MM.1S (cell line): ENCODE measurements at places on chromosomes 6 and 20.
A peak's percentile ranks its signal among the peaks of the same experiment; 100 is the strongest.

DNA sequence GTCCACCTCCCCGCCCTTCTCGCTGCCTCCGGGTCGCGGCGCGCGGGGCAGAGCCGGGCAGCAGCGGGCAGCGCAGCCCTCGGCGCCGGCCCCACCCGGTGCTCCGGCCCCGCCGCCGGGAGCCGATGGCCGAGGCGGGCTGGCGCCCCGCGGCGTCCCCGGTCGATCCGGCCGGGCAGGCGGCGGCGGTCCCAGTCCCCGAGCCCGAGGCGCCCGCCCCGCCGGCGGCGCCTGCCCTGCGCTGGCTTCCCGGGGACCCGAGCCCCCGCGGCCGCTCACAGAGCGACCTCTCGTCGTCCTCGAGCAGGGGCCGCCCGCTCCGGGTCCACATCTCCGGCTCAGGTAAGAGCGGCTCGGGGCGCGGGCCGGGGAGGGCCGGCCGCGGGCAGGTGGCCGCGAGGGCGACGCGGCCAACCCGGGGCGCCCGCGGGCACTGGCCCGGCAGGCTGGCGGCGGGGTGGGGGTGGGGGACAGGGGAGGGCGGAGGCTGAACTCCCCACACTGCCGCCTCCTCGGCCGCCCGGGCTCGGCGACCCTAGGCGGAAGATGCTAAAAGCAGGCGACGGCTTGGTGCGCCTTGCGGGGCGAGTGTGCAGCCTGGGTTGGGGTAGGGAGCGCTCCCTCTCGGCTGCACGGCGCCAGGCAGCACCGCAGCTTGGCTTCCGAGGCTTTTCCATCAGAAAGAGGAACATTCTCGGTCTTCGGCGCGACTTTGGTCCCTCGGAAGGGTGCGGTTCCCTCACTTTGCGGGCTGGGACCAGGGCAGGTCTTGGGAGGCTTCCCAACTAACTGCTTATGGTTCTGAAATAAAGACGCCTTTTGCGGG, 25.6 kb upstream of the FUCA2 start:
- DNase-seq, result peak; percentile 44

- no peak for DNase-seq
Measured at GRCh38 chr6:152952045-152952444, 30.8 kb downstream of the FBXO5 start.

DNA sequence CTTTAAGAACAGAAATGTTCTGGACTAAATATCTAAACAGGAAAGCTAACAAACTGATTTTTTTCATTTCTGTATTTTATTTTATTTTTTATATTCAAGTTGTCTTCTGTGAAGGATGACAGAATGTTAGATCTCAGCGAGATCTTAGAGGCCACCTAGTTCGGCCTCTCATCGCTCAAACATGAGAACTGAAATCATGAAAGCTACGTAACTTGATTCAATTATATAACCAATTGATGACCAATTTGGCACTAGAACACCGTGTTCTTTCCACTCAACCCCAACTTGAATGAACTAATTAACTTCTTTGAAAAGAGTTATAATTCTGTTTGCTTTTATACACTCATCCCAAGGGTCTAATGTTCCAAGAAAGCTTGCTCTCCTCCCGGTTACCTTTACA, 24.6 kb upstream of the RNF217 start:
- DNase-seq, result no peak

DNA sequence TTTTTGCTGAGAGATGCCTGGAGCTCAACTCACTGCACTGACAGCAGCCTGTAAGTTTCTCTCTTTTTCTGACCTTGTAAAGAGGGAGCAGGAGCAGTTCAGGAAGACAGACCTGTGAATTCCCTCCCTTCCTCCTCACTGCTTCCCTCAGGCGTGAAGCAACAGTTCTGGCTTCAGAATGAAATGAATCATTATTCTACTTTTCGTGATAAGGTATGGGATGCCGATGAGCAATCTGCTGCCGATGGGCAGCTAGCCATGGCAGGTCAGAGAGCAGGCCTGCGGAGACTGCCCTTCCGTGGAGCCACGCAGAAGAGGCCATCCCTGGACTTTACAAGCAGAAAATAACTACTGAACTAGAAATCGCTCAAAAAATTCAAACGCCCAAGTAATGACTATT, 426.5 kb upstream of the RNF217 start:
- no peak for DNase-seq

DNA sequence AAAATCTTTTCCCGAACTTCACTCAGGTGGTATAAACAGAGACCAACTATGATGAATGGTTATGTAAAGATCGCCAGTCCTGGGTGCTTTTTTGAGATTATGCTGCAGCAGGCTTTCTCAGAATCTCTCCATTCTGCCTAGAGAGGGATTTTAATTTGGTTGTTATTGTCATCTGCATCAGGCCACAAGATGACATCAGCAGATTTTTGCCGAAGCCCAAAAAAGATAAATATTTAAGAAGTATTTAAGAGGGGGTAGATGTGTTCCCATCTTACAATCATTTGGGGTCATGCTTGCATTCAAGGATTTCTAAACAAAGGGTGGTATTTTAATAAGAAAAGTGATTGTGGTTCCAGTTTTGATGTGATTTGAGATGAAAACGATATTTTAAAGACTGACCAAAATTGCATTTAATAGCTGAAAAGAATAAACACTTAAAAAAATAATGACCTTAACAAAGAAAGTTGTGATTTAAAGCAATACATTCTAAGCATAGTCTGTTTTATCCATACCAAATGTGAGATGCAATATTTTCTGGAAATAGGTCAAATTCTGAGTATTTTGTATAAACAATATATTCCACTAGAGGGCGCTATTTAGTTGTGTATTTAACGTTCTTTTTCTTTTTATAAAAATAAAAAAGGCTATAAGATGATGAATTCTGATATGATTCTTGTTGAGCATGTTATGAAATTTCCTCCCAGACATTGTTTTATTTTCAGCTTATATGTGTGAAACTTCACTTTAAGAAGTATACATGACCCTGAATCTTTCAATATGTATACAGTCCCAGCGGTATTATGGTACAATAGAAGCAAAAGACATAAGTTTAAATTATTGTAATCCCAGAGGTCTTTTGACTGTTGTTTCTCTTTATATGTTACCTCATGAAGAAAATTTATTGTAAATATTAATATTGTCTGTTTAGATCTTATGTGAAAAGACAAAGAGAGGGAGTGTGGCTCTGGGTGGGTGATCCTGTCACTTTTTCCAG, 51.0 kb upstream of the ZFP64 start:
- DNase-seq, result peak; percentile 63

- peak; percentile 67 for DNase-seq
Measured at GRCh38 chr6:142845624-142846458, 99.1 kb downstream of the HIVEP2 start.

GRCh38 chr6:99002831-99003230, 55.1 kb upstream of the FBXL4 start:
- DNase-seq, result no peak

GRCh38 chr6:118791499-118791898, 102.5 kb upstream of the ASF1A start:
- no peak for DNase-seq

DNA sequence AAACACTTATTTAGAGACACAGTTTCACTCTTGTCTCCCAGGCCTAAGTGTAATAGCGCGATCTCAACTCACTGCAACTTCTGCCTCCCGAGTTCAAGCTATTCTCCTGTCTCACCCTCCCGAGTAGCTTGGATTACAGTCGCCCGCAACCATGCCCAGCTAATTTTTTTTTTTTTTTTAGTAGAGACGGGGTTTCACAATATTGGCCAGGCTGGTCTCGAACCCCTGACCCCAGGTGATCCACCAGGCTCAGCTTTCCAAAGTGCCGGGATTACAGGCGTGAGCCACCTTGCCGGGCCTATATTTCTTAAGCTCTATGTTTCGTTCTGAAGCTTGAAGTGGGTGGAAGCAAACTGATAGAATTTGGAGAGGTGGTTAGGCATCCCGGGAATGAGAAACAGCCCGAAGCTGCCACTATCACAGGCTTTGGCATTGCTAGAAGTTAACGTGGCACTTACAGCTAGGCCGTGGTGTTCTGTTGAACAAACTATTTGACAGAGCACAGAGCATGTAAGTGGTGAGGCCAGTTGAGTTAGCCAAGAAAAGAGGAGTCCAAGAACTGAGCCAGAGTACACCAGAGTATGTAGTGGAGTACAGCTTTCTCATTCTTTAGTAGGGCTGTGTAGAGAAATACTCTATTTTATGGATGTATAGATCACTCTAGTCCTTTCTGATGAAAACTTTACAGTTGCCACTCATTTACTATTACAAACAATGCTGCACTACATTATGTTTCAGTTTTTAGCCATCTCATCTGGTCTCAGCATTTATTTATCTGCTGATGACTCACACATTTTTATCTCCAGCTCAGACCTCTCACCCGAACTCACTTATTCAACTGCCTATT, 62.0 kb upstream of the HFE start:
- DNase-seq, result peak; percentile 30

DNA sequence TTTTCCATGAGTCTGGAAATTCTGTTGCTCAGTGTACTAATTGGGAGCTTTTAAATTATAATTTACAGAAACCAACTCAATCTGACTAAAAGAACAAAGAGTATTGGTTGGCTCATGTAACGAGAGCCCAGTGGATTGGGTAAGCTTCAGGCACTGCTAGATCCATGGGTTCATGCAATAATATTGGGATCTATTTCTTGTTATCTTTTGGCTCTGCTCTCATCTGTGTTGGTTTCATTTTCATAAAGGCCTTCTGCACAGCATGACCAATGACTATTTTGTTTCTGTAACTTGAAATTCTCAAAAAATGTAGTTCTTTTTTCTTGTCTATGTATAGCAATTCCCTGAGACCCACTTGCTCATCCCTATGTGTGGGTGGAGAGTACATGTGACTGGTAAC, 12.0 kb downstream of the SLC2A10 start:
- no peak for DNase-seq

GRCh38 chr6:134603561-134603960, 285.6 kb upstream of the SGK1 start:
- no peak for DNase-seq

DNA sequence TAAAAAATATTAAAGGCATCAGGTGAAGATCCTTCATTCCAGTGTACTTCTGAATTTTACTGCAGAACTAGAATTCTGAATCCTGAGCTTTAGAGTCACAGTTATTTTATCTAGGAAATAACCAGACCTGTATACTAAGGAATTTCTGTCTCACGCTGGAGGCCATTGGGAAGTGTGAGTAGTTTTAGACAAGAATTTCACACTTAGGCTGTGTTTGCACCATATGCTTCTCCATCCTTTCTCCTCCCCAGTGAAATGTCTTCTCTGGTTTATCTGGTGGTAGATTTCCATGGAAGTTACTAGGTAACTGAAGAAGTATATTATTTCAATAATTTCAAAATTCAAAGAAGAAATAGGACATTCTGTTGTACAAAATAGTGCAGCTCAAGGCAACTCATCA, 83.1 kb downstream of the SLC35F1 start:
- no peak for DNase-seq

- no peak for DNase-seq
Measured at GRCh38 chr6:53930330-53930729, 135.5 kb downstream of the LRRC1 start.

DNA sequence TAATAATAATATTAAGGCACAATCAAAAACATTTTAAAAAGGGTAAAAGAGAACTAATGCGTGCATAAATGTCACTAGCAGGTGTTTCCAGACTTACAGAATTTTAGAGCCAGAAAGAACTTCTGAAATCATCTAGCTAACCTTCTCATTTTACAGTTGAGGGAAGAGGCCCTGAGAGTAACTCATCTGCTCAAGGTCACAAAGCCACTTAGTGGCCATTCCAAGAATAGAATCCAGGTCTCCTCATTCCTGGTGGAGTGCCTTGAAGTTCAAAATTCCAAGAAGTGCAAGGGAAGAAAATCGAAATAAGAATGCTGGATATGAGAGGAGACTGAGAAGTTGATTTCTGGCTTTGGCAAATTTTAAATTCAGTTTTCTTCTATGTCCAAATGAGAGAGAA, 3.2 kb upstream of the KIAA0408 start:
- DNase-seq, result no peak

- no peak for DNase-seq
Measured at GRCh38 chr6:6569811-6570164, 18.7 kb upstream of the LY86 start.

DNA sequence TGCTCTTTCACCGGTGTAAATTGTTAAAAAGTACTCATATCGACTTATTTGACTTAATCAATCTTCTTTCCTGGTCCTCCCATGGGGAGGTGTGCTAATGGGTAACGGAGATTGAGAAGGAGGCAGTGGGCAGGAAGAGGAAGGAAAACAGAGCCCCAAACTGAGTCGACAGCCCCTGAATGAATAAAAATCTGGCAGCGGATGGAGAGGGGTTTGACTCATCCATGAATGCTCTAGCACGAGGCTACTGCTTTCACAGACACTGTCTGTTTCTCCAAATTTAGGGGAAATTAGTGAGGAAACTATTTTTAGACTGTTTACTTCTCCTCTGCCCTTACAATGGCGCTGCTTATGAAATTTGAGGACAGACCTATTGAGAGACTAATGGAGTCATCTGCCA, 142.2 kb upstream of the ATXN1 start:
- DNase-seq, result no peak

DNA sequence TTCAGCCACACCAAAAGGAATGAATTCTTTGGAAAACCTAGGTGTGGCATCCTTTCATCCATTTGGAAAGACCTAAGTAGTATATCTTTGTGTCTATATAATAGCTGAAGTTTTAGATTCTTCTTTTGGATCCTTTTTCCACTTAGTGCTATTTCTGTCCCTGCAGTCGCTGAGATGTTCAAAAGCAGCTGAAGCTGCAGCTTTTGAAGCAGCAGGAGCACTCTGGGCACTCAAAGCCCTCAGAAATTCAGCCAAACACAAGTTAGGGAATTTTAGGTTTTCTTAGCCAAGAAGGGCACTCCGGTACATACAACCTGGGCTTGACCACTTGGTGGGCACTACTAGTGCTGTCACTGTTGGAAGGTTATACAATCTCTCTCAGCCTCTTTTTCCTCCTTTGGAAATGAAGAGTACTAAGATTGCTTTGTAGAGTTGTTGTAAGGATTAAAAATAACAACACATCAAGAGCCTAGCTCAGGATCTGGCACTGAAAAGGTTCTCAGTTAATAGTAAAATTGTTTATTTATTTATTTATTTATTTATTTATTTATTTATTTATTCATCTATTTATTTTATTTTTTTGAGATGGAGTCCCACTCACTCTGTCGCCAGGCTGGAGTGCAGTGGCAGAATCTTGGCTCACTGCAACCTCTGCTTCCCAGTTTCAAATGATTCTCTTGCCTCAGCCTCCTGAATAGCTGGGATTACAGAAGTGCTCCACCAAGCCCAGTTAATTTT, 71.9 kb upstream of the SLC22A16 start:
- DNase-seq, result no peak

GRCh38 chr6:111024681-111025080, 42.8 kb downstream of the RPF2 start:
- DNase-seq, result no peak
